Stimulated activated CD4-positive, alpha-beta T cell treated with anti-CD3 and anti-CD28 coated beads, Interleukin-12 subunit alpha, Interleukin-12 subunit beta, amount 100 ng/mL, for 48 hours (primary cell): ENCODE measurements at places on chromosomes 7 and 10.

DNA sequence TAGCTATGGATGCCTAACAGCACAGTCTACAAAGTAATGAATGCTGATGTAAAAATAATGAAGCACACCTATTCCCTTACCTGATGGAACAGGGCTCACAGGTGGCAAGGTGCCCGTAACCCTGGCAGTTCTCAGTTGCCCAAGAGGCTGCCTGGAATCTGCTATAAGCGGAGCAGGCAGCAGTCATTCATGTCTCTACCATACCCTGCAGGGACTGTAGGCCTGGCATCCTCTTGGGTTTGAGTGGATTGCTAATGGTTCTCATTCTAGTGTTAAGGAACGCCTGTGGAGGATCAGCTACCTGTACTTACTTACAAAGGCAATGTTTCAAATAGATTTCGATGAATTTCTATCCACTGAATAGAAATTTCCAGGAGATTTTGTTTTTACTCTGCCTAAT lies 38.4 kb downstream of the BAIAP2L1 start:
- DNase-seq, result no peak

DNA sequence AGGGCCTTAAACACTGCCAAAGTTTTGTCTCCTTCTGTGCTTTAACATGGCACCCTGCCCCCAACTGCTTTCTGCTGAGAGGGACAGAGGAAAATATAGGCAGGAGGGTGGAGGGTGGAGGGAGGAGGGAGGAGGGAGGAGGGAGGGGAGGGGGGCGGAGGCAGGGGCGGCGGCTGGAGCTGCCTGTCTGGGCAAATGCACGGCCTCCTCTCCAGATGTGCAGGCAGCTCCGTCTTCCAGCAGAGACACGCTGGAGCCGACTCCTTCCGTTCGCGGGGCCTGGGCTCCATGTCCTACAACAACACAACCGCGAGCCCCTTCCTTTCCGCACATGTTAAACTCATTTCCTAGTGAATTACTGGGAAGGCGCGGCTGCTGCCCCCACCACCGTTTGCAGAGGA lies 14.2 kb downstream of the EBF3 start:
- DNase-seq, result no peak

DNA sequence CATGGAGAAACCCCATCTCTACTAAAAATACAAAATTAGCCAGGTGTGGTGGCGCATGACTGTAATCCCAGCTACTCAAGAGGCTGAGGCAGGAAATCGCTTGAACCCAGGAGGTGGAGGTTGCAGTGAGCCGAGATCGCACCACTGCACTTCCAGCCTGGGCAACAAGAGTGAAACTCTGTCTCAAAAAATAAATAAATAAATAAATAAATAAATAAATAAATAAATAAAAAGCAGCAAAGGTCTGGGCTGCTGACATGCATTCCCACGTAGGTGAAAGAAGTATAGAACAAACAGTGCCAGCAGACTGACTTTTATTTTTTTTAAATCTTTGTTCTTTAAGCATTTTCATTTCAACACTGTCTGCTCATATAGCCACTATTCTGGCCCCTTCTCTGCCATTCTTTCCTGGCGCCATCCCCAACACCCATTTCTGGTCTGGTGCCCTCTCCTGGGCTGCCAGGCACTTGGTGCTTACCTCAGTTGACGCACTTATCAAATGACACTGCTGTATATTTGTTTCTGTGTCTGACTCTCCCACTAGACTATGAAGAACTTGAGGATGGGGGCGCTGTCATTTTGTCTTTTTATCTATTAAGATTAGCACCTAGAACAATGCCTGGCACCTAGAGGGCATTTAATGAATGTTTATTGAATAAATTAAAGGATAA lies 15.6 kb downstream of the FAM107B start:
- no peak for DNase-seq

- no peak for DNase-seq
Measured at GRCh38 chr7:47552621-47553020, 29.3 kb downstream of the TNS3 start.

- peak; percentile 98 for DNase-seq
Measured at GRCh38 chr7:158704524-158705233, at the start of gene NCAPG2. NCAPG2 (minus strand) TSS chr7:158704804; CDS start chr7:158701899, 2,905 bp downstream.

DNA sequence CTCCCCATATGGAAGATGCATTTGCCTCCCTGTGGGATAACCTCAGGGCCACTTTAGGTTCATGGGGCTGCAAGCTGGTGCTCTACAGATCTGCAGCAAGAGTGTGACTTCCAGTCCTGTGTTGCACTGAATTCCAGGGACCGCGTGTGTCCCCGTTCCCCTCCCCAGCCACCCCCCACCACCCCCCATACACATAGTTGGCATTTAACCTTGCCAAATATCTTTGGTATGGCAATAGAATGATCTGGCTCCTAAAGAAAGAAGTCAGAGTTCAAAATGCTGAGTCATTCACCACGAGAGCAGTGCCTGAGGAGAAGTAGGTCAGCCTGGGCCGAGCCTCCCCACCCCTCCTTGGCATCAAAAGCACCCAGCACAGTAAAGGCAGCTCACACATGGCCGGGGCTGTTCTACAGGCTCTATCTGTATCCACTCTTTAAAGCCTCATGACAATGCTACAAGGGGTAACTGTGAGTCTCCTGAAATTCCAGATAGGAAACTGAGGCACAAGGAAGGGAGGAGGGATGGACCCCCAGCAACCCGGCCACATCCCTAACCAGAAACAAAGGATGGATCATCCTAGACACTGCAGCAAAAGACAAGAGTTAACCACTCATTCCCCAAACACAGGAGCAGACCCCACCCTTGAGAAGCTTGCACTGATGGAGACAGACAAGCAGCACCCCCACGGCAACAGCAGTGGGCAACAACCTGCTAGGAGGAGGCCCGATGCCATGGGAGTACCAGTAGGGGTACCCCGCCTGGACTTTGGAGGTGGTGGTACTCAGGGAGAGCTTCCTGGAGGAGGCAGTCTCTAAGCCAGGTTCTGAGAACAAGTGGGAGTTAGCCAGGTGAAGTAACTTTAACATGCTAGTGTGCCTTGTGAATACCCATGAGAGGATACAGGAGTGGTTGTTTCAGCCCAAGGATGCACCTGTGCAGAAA lies 70.3 kb upstream of the NANOS1 start:
- no peak for DNase-seq

- DNase-seq, result no peak
Measured at GRCh38 chr7:25289518-25289917, 61.2 kb upstream of the NPVF start.

GRCh38 chr10:62894156-62894555 lies 78.0 kb upstream of the EGR2 start:
- no peak for DNase-seq

GRCh38 chr10:15744217-15744865 lies 24.6 kb upstream of the ITGA8 start:
- peak; percentile 21 for DNase-seq

DNA sequence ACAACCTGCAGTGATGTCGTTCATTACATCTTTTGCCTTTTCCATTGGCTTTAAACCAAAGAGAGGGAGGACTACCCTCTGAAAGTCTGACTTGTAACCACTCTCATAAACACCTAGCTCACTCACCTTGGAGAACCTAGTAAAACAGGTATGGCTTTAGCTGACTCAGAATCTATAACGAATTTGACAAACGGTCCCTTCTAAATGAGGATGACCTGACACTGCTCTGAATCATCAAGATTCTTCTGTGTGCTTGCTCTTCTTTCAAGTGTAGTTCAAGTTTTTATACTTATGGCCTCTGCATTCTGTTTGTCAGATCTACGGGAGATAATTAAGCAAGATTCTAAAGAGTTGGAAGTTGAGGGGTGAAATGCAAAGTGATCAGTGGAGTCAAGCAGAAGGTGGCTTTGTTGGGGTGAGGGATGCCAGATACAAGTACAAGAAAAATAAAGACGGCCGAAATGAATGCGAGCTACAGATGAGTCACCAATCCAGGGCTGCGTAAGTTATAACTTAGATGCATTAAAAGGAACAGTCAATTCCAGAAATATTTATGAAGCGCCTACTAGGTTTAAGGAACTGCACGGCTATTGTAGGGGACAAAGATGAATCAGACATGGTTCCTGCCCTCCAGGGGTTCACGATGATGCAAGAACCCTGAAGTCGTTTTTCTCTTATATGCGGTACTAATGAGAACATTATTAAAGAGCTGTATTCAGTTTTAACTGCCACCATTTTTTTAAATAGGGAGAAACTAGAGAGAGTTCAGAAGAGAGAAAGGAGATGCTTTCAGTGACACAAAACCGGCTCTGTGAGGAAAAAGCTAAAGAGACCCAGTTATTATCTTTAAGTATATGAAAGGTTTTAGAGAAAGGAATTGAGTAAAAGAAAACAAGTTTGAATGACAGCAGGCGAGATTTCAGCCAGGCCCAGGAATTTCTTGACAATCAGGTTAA lies 6.5 kb downstream of the HIPK2 start:
- no peak for DNase-seq

- DNase-seq, result no peak
Measured at GRCh38 chr10:52652431-52653262, 119.9 kb downstream of the MBL2 start.

- no peak for DNase-seq
Measured at GRCh38 chr10:124349231-124349995, 69.3 kb downstream of the OAT start.

GRCh38 chr7:151693140-151693539 lies 173.4 kb upstream of the RHEB start:
- DNase-seq, result no peak

DNA sequence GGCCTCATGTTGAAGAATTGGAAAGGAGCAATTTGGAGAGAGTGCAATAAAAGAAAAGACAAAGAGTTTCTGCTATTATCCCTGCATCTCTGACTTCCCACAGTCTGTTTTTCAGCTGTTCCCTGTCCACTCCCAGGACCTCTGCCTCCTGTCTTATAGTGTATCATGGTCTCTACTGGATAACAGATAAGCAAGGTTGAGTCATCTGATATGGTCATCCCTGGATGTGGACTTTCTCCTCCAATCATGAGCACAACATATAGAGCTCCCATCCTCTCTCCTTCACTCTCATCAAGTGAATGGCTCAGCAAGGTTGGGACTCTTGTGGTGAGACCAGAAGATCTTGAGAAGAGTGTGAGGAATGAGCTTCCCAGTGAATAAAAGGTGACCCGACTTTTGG lies 123.1 kb downstream of the PLCE1 start:
- DNase-seq, result no peak

- DNase-seq, result no peak
Measured at GRCh38 chr10:84876116-84876999, 548.0 kb downstream of the CCSER2 start.

GRCh38 chr10:74194999-74195398 lies 44.0 kb downstream of the ADK start:
- no peak for DNase-seq

DNA sequence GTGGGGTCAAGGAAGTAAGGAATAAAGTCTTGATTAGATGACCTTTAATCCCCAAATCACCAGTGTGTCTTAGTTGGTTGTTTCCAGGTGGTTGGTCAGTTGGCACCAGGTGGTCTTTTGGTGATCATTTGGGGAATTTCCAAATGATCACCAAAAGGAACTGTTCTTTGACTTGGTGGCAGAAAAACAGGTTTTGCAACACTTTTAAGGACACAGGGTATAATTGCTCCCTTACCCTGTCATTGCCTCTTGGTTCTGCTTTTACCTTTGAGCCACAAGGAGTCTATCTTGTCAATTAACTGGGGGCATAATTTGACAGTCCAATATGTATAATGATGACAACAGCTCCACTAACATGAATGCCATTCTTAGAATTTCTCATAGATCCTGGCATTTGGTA lies 104.2 kb downstream of the ADK start:
- DNase-seq, result no peak

DNA sequence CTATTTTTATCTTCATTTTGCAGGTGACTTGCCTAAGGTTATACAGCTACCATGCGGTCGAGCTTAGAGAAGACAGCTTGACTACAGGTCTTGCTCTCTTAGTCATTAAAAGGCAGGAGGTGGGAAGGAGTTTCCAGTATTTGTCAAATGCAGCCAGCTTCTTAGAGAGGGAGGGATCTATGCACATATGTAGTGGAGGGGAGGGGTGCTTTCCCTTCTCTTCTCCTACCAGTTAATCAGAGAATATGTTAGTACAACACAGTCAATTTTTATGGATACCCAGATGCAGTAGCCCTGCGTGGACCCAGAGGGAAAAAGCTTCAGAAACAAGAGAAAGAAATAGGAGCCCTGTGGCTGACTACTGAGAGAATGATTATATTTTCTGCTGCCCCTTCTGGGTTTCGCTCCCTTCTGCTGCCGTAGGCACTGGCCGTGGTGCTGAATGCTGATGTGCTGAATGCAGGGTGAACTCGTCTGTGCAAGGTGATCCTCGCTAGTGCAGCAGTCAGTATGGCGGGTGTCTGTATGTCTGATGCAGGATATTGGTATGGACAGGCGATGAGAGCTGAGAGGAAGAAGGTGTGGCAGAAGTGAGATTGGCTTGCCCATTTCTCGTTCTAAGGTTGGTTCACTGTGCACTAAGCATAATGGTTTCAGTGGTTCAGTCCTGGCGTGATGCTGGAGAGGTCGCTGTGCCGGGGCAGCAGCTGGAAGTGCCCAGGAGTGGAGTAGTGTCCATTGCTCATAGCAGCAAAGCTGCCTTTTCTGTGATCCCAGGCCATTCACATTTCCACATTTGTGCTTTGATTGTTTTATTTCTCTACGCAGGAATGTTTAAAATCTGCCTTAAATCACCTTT lies 189.2 kb upstream of the PODXL start:
- DNase-seq, result no peak

- DNase-seq, result no peak
Measured at GRCh38 chr7:15684111-15684800, 2.2 kb downstream of the MEOX2 start.

DNA sequence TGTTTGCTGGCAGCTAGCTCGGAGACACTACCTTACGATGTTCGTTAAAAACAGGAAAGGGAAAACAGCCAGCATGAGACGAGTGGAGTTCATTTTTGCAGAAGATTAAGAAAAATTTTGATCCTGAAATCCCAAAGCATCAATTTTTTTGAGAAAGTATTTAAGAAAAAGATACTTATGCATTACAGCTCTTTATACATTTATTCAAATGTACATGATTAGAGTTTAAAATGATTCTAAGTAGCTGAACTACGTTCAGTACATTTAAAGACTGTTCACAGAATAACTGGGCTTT lies 34.7 kb downstream of the CNPY1 start:
- no peak for DNase-seq

GRCh38 chr7:66669088-66669487 lies 40.4 kb downstream of the KCTD7 start:
- no peak for DNase-seq

DNA sequence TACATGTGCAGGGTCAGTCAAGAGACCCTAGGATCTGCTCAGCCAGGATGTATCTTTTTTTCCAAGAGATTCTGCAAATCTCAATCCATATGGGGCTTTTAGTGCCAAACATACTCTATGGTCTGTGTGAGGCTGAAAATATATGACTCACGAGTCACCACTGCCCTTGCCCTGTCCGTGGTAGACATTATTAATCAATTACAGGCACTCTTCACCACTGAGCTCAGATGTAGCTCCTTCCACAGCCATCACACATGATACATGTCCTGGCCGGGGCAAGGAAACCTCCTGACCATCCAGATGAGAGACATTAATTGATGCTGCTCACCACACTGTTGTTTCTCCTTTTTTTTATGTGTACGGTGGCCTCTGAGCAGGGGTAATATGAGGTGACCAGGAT lies 90.2 kb upstream of the RET start:
- no peak for DNase-seq

- no peak for DNase-seq
Measured at GRCh38 chr7:157442456-157442855, 105.7 kb downstream of the DNAJB6 start.

GRCh38 chr10:72011468-72011867 lies 47.3 kb downstream of the CHST3 start:
- no peak for DNase-seq

GRCh38 chr10:29949411-29950011 lies 109.9 kb downstream of the JCAD start:
- no peak for DNase-seq
